Gastrocnemius medialis (tissue), 4 donors: ENCODE measurements at places on chromosomes 4 and X. TPM values are rescaled to one million over a fixed set of nuclear protein-coding genes. Genes with fewer than 3 reads are reported as not detected.
A peak's percentile ranks its signal among the peaks of the same experiment; 100 is the strongest.

DNA sequence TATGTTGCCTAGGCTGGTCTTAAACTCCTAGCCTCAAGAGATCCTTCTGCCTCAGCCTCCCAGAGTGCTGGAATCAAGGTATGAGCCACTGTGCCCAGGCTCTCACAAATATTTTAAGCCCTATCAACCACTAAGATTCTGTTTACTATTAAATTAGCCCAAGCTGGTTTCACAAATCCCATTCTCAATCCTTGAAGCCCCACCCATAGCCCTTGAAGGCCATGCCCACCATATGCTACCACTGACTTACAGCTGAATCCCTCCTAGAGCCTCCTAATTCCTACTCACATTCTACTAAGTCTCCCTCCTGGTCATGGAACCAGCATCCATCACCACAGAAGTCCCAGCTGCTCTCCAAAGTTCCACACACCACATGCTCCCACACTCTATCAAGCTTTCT is 9.7 kb downstream of the GRIPAP1 start:
- no peak for DNase-seq

DNA sequence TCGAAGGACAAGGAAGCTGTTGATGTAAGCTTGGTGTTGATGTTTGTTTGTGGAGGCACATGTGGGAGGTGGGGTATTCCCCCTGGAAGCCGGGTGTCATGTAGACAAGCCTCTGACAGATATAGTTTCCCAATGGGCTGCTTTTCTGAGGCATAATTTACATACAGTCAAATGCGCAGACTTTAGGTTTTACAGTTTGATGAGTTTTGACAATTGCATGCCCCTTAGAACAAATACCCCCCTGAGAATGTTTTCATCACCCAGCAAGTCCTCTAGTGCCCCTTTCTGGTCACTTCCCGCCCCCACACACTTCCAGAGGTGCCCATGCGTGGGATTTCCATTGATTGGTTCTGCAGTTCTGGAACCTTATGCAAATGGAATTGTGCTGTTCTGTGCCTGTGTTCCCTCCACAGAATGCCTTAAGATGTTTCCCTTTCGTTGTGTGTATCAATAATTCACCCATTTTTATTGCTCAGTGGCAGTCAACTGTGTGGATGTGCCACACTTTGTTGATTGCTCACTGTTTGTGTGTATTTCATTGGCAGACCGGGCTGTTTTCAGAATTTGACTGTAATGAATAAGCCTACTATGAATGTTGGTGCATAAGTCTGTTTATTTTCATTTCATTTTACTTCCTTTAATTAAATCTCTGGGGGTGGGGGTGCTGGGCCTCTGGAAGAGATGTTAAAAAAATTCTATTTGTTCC is 8.5 kb downstream of the EVC start:
- DNase-seq = no peak

DNA sequence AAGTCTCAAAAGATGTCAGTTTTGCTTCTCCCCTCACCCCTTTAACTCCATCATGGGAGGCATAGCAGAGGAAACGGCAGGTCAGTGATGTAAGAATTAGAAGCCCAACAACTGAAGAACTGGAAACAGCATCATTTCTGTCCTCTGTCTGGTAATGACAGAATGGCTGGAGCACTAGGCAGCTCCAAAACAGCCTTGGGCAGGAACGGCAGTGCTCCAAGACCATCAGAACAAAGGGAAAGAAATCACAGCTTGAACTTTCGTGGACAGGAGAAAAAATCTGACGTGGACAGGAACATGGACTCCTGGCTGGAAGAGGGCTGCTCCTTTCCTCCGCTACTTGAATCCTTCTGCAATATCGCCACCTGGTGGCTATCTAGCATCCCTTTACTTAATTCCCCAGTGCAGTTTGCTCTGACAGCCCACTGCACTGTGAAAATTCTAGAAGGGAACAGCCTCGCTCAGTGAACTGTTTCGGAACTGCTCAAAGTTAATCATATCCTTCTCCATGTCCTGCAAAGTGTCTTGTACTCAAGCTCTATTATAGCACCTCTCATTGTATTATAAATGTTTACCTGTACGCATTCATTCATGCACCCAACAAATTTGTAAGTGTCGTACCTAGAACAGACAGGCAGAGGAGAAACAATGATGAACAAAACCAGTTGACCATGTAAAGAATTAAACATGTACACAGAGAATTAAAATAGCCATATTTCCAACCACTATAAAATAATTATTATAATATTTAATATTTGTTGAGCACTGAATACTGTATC is 20.4 kb downstream of the SLC25A53 start:
- DNase-seq = peak; percentile 39

IL9R gene
- not detected for total RNA-seq

DNA sequence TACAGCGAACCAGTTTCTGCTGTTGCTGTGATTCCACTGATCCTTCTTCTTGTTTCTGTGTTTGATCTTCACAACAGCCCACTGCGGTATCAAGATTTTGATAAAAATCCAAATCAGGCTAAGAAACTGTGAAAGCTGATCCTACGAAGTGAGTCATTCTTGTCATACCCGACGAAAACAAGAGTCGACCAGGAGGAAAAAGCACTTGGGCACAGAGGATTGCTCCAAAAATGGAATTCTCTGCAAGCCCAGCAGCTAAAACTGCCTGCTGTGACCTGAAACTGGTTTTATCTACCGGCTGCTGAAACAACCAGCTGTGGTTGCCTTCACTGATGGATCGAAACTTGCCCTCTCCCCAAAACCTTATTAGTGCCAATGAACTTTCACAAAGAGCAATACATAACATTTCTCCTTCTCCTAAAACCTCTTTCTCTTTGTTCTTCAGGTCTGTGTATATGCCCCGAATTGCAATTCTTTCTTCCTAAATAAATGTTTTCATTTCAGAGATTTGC is 607.0 kb upstream of the PRKX start:
- no peak for DNase-seq

DNA sequence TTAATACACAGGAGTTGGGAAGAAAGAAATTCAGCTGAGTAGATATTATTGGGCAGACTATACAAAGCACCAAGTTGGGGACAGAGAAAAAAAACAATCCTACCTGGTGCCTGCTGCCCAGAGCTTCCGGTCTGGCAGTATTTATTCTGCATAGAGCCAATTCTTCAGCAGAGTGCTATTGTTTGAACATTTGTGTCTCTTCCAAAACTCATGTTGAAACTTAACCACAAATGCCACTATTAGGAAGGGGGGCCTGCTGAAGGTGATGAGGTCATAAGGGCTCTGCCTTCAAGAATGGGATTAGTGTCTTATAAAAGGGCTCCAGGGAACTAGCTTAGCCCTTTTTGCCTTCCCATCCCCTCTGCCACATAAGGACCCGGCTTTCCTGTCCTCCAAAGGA is 136.2 kb downstream of the EVC2 start:
- no peak for DNase-seq

DNA sequence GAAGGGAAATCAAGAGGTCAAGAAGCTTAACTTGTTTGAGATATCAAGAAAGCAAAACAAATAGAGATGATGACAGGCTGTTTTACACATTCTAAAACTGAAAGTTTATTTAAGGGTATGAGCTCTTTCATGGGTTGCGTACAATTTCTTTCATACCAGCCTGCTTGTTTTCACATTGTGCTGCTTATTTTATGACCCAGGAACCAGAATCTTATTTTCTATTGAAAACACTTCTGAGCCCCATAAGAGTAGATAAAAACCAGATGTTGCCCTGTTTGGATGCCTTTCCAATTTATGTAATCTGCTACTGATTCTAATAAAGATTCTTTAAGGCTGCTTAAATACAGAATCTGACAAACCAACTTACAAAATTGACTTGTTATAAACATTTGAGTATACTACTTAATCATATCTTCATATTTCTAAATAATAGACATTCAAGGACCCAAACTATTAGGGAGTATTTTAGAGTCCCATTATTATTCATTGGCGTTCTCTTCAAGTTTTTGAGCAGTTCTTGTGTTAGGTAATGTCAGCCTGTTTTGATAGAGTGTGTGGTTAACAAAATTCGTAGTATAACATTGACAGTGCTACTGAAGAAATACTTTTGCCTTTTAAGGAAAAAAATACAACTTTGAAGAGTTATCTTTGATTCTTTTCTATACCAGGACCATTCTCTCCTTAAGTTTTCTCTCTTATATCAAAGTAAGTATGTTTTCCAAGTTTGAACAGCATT is 74.4 kb downstream of the PDLIM5 start:
- DNase-seq = no peak

GRCh38 chr4:178293601-178294000 is 851.4 kb upstream of the AGA start:
- DNase-seq = no peak

BEND4 gene
- not detected for total RNA-seq

DNA sequence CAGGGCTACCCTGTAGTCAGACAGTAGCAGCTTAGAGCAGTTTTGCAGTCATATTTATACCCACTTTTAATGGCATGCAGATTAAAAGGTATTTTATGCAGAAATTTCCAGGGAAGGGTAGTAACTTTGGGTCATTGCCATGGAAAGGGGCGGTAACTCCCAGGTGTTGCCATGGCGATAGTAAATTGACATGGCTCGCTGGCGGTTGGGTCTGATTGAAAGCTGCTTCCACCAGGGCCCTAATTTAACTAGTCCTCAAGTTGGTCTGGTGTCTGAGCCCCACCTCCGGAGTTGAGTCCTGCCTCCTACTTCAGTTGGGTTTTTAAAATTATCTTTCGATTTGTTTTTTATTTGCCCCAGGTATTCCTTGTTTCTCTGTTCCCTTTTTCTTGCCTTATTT is 70.1 kb downstream of the NAA11 start:
- DNase-seq = no peak
